ENCODE measurements at places on chromosomes 5 and 9.

DNA sequence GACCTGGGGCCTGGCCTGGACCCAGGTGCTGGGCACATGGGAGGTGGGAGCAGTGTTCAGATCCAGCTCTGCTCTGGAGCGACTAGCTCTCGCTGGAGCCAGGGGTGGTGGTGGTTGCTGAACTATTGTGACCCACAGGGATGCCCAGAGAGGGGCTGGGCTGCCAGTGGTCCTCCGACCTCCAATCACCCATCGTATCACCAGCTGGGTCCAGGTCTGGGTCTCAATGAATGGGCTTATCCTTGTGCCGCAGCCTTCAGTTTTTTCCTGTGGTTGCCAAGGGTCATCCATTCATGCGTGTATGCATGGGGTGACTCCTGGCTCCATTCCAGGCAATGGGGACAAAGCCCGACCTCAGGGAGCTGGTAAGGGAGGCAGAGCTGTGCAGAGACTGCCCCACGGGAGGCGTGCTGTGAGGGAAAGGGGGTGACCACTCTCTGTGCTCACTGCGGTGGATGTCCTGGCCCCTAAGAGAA lies 68.6 kb upstream of the RNF130 start:
- no peak for DNase-seq

- no peak for DNase-seq
Observed at GRCh38 chr9:99351647-99352046, 129.6 kb downstream of the SEC61B start.

- no peak for DNase-seq
Observed at GRCh38 chr5:33423018-33423630, 17.6 kb upstream of the TARS1 start.

- DNase-seq = no peak
Observed at GRCh38 chr5:135005076-135005475, 29.0 kb downstream of the PITX1 start.

- DNase-seq = no peak
Observed at GRCh38 chr9:32264170-32264864, 120.1 kb upstream of the ACO1 start.

GRCh38 chr5:35810601-35811000 lies 46.1 kb upstream of the IL7R start:
- no peak for DNase-seq

- peak; percentile 12 for DNase-seq
Observed at GRCh38 chr5:24633715-24634325, 11.0 kb downstream of the CDH10 start.

DNA sequence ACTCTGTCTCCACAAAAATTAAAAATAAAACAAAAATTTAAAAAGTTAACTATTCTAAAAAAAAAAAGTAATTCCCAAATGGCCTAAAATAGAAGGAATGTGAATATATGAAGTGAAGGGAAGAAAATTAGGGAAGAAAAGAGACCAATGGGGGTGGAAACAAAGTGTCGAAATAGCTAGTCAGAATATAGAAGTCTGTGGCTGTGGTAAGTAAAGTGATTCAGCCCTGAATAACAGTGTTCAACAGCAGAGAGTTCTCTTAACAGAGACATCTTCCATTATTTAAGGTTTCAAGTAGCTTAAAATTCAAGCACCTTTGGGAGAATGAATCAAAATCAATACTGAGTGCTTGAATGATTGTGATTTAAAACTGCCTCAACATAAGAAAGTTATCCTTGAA lies 51.7 kb downstream of the LPAR1 start:
- no peak for DNase-seq
